ENCODE measurements at places on chromosomes 1 and 21. TPM values are rescaled to one million over a fixed set of nuclear protein-coding genes. Genes with fewer than 3 reads are reported as not detected.

IFNLR1 gene
- total RNA-seq: 5.0 TPM

SPTA1 gene
- total RNA-seq: 0.41 TPM

SLC30A10 gene
- total RNA-seq: not detected

HEYL gene
- total RNA-seq: not detected

ITLN2 gene
- not detected for total RNA-seq

SPRR3 gene
- total RNA-seq: not detected

ERG gene
- not detected for total RNA-seq

TRMT1L gene
- total RNA-seq: 31.6 TPM

TCP10L gene
- total RNA-seq: 1.5 TPM

CHIA gene
- total RNA-seq: not detected

GUK1 gene
- total RNA-seq: 293 TPM

PLA2G2A gene
- total RNA-seq: not detected

- DNase-seq: no peak
Measured at GRCh38 chr1:193926956-193927355, 740.5 kb upstream of the B3GALT2 start.

- DNase-seq: no peak
Measured at GRCh38 chr1:2506901-2507565, 19.4 kb downstream of the PANK4 start.

DNA sequence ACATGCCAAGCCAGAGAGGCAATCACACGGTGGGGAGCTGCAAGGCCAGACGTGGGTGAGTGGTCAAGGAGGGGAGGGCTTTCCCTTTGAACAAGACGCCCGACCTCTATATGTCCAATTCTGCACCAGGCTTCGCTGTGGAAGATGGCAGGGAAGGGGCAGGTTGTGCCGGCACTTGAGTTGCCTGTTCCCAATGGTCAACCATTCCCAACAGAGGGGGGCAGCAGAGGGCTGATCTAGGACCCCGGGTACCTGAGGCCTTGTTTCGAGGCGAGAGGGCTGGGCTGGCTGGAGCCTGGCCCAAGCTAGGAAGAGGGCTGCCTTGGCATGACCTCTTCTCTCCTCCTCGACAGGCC lies 64.9 kb downstream of the TMEM53 start:
- DNase-seq: peak; percentile 29

GRCh38 chr1:66393586-66394287 lies 140.2 kb upstream of the SGIP1 start:
- DNase-seq: no peak

GRCh38 chr1:58789322-58789856 lies 5.5 kb upstream of the JUN start:
- no peak for DNase-seq

- DNase-seq: peak; percentile 54
Measured at GRCh38 chr1:41282679-41283317, 40.7 kb upstream of the SCMH1 start.

DNA sequence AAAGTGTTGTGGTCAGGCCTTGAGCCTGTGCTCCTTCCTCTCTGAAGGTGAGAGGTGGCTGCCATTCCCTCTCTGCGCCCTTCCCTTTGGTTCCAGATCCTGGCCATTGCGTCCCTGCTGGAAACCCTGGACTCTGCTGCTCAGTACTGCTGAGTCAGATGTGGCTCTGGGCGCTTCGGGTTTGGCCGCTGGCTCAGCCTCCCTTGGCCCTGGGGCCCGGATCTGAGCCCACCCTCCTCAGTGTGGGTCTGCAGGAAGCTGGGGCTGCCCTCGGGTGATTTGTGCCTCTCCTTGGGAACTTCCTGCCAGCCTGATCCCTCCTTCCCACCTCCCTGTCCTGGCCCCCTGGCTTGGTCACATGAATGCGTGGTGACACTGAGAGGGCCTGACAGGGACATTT lies 32.2 kb downstream of the QSOX1 start:
- DNase-seq: no peak

DNA sequence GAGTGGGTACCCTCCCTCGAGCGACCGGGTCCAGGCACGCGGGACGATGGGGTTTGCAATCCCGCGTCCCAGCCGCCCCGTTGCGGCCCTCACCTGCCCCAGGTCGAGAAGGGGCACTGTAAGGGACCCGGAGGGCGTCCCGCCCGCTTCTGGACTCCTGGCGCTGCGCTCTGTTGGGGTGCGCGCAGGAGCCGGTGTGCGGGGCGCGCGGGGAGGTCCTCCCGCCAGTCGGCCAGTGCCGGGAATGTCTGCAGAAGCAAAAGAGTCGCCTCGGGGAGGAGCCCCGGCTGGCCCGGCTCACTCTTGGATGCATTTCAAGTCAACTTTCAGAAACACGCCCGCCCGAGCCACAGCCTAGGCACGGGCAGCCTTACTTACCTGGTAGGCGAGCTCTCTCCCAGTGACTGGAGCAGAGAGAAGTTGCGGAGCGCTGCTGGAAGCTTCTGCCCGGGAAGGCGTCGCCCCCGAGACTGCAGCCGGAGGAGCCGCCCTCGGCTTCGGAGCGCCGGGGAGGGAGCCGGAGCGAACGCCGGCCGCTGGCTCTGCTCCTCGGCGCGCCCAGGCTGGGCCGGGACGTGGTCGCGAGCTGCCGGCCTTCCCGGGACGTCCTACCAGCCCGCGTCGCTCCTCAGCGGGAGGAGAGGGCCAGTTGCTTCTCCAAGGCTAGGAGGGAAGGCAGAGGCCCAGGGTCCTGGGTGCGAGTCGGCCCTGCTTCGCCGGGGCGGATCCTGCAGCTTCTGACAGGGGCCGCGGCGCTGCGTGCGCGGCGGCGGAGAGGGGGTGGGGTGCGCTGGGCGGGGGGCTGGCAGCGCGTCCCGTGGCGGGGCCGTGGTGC lies at the start of gene LMX1A:
Gene LMX1A (minus strand): TSS at position 739 of the 835 bp plus-strand sequence. CDS start 1,156 bp downstream, outside the sequence.
- no peak for DNase-seq

- no peak for DNase-seq
Measured at GRCh38 chr21:36949171-36950141, 17.0 kb downstream of the HLCS start.

DNA sequence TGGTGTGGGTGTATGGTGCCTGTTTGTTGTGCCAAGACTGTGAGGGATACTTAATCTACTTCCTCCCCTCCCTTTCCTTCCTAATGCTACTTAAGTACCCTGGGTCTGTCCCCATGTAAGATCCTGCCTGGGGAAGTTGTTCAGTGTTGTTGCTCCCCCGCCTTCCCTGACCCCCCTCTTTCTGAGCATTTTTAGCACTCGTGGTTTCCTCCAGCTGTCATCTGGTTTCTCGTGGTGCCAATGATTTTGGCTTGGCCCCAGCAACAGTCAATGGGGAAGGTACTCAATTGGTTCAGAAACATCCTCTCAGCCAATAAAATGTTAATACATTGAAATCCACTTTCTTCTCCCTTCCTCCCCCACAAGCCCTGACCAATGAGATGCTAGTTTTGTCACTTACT lies 8.0 kb upstream of the B4GALT3 start:
- peak; percentile 80 for DNase-seq

DNA sequence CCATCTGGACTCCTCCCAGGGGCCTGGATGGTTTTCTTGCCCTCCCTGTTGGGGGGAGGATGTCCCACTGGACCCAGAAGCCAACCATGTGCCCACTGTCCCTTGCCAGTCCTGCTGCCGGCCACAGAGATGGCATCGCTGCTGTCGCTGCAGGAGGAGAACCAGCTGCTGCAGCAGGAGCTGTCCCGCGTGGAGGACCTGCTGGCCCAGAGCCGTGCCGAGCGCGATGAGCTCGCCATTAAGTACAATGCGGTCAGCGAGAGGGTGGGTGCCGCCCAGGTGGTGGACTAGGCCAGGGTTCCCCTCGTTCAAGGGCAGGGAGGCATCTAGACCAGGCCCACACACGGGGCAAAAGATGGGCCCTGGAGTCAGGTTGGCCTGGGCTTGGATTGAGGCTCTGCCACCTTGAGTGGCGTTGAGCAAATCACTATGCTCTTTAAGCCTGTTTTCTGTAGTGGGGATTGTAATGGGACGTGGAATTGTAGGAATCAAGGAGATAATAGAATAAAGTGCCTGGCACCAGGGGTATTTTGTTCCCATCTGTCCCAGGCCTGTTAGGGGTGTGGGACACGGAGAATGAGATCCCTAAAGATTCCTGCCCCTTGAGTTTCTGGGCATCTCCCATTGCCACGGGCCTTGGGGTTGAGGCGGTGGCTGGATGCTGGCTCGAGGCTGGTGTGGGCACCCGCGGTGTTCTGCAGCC lies 2.6 kb downstream of the CROCC start:
- DNase-seq: peak; percentile 56

GRCh38 chr1:52139817-52140540 lies 1.9 kb upstream of the ZFYVE9 start:
- DNase-seq: peak; percentile 36

DNA sequence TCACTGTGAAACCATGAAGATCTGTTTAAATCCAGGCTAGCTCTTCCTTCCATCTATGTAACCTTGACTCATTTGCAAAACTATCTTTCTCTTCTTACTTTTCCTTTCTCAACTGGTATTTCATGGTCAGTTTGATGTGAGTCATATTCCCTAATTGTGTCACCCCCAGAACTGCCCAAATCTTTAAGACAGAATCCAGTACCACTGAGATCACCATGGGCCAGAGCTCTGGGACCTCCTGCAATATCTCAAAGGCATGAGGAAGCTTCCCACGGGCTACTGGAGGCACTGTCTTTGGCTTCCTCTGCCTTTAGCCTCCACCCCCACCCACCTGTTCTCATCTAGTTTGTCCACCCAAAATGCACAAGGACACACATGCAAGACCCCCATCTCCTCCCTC lies 274.4 kb upstream of the FMN2 start:
- DNase-seq: no peak

GRCh38 chr1:113320272-113320671 lies 70.0 kb upstream of the MAGI3 start:
- DNase-seq: no peak

DNA sequence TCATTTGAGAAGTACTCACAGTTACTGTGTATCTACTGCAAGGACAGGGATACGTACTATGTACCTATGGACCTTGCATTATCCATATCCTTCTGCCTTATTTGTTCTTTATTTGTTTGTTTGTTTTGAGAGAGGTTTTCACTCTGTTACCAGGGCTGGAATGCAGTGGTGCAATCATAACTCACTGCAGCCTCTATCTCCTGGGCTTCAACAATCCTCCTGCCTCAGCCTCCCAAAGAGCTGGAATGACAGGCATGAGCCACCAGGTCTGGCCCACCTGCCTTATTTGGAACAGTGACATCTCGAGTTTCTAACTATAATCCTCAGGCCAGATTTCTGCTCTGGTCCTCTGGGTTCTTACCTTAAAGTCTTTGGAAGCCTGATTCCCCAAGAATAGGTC lies 395.5 kb upstream of the PKN2 start:
- DNase-seq: no peak

DNA sequence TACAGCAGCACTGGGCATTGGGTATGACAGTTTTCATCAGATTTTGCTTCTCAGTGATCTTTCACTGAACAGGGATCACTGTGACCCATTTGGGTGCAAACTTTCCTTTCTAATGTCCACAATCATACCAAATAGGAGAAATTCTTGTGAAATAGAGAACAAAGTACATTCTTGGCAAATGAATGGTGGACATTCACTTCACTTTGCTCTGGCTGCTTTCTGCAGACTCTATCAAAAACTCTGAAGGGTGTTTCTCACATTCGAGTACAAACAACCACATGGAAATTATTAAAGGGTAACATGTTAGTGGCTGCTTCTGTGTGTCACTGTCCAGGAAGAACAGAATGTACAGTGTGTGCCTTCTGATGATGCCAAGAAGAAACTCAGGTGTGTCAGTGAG lies 61.9 kb upstream of the ADAM30 start:
- DNase-seq: no peak

DNA sequence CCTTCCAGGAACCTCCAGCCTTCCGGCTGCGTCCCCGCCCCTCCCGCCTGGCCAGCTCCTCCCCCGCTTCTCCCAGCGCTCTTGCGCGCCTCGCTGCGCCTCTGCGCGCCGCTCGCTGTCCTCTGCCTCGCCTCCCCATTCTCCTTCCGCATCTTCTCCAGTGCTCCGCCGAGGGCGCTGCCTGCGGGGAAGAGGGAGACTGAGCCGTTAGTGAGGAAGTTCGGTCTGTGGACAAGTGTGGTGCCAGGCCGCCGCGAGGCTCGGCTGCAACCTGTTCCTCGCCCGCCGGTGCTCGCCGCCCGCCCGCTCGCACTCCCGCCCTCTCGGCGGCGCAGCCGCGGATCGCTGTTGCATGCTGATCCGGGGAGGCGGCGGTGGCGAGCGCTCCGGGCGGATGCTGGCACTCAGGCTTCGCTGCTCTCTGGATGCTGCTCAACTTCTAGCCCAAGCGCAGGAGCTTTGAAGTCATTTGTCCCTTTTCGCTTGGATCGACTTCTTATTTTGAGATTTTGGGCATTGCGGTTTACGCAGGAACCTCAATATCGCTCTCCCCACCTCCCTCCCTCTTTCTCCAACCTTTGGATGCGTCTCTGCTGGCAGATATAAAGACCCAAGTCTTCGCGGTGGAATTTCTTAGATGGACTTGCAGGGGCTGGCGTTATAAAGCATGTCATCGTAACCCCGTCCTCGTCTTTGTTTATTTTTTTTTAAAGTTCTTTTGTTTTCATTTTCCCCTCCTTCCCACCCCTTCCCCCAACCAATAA lies 614 bp upstream of the CACNA1E start:
- DNase-seq: no peak

- no peak for DNase-seq
Measured at GRCh38 chr1:3247521-3248121, 178.6 kb downstream of the PRDM16 start.

DNA sequence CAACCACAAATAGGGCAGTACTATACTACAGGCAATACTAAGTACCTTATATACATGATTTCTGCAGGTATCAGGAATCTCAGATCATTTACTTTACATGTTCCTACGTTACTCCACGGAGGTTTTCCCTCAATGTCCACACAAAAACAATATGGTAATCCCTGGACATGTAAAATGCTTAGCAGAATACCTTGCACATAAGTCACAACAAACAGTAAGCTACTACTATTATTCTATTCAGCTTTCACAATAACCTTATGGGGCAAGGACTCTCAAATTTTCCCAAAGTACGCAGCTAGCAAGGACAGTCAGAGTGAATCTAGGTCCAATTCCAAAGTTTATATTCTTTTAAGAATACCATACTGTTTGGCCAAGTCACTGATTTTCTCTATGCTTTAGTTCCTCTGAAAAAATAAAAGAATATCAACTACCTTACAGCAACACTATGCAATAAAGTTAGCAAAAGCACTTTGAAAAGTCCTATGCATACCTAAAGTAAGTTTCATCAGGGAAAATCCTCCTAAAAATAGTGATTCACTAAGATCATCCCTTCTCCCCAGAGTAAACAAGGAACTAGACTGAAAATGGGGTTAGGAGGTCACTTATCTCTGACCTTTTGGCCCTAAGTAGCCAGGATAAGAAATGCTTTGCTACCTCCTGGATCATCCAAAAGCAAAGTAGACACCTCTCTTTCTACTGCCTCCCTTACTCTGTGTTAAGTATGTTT lies 67.4 kb downstream of the LUZP1 start:
- DNase-seq: no peak
